ENCODE measurements at places on chromosomes 12 and 14.

GRCh38 chr14:68941820-68942219 is 37.3 kb downstream of the ACTN1 start:
- DNase-seq: no peak

- DNase-seq: no peak
These were observed 56.9 kb downstream of the PHETA1 start for GRCh38 chr12:111312016-111312415.

- DNase-seq: no peak
These were observed 6.1 kb upstream of the CNIH1 start for GRCh38 chr14:54447231-54447692.

DNA sequence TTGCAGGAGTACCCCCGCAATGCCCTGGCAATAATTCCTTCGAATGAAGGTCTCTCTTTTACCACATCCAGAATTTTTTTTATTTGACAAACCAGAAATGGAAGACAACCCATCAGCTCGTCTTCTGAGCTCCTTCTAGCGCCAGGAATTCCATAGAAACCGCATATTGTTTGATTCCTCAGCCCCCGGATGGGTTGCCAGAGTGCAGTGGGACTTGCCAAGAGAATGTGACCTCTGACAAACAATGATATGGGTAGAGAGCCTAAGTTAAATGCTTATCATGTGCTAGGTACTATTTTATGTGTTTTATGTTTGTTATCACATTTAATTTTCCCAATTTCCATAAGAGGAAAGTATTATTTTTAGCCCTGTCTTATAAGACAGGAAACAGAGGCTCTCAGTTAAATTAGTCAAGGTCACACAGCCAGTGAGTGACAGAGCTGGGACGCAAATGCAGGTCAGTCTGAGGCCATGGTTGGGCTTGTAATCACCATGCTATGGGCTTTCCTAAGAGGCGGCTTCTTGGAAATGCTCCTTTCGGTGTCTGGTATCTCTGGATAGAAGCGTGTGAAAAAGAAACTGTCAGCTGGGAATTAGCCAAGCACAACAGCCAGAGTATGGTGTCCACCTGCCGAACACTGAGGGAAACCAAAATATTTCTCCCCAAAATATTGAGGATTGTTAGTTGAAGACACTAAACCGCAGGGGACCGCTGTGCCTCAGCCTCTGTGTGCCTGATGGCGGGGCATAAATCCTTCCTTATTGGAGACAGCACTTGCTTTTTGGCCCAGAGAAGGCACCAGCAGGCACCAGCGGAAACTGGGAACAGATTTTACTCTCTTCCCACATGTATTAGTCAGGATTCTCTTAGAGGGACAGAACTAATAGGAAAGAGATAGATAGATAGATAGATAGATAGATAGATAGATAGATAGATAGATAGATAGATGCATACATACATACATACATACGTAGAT is 29.4 kb upstream of the ETFBKMT start:
- DNase-seq: no peak

DNA sequence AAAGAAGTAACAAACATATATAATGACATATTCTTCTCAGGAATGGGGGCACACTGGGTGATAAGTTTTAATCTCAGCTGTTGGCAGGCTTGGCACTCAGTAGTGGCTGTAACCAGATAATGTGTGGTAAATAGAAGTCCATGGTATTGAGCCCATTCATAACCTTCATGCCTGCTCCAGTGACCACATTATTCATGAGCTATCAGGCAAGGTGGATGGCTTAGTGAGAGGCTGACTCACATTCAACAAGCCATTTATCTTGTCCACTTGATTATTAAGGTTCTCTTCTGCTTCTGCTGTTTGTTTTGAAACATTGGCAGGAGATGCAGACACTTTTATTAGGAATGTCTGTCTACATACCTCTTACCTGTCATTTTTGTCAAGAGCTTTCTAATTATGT is 950.4 kb upstream of the LRFN5 start:
- DNase-seq: no peak

All from activated CD4-positive, CD25-positive, alpha-beta regulatory T cell treated with anti-CD3 and anti-CD28 coated beads, Interleukin-2, amount 50 U/mL, for 72 hours (primary cell).